HFF-Myc (cell line): ENCODE measurements at places on chromosomes 7 and 10.

GRCh38 chr10:119365773-119366599 is 158.6 kb downstream of the GRK5 start:
- DNase-seq, result no peak

DNA sequence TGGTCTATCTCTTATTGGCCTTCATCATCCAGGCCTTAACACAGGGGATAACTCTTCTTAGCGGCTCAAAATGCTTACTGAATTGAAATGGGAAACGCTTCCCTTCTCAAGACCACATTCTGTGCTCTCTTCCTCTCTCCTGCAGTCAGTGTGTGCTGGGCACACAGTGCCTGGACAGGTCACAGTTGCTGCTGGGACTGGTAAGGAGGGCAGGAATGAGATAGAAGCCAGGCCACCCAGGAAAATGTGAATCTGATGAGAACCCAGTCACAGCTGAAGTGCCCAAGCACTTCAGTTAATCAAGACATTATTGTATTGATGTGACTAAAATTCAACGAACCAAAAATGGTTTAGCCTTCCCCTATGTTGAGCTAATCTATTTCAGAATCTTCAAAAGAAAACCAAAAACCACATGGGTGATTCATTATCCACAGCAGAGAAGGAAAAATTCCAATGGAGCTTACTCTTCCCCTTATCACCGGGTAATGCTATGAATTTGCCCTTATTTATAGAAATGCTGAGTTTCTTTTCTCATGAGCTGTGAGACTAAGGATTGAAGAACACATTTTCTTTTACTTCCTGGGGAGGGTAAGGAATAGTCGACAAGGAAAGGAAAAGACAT is 41.2 kb upstream of the PLPP4 start:
- no peak for DNase-seq

DNA sequence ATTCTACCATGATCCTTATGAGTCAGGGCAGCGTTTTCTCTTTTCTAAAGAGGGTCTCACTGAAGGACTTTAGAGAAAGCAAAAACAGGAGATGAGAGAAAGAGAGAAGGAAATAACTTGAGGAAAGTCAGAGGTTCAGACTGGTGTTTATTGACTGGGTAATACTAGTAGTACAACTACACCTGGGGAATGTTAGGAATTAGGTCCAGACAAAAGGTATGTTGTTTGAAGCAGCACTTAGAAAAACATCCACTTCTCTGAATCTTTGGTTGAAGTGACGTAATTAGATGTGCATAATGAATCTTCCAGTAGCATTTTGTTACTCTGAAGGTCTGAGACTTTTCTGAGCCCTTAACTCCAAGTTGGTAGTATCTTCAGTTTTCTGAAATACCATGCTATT is 380.3 kb upstream of the LRGUK start:
- no peak for DNase-seq

- no peak for DNase-seq
Measured at GRCh38 chr10:33249659-33250345, 84.7 kb downstream of the NRP1 start.

- DNase-seq, result no peak
Measured at GRCh38 chr7:94666879-94667587, 11.1 kb upstream of the SGCE start.

GRCh38 chr7:45601094-45601493 is 26.9 kb downstream of the ADCY1 start:
- DNase-seq, result no peak

GRCh38 chr10:98628206-98628605 is 181.5 kb upstream of the HPS1 start:
- DNase-seq, result no peak

- DNase-seq, result no peak
Measured at GRCh38 chr10:76885816-76886215, 751.8 kb downstream of the KCNMA1 start.

- no peak for DNase-seq
Measured at GRCh38 chr10:74983383-74983782, 128.1 kb upstream of the SAMD8 start.

DNA sequence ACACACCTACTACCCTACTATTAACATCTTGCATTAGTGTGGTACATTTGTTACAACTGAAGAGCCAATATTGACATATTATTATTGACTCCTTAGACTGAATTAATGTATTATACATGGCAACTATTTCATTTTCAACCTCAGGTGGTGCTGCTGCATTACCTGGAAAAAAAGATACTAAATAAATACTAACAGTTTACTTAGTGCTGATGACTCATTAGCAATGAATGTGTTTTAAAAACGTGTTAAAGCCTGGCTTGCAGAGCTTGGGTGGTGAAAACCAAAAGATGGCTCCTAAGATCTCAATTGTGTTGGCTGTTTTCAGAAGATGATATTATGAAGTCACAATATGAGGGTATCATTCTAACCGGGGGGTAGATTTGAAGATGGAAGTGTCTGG is 34.8 kb downstream of the CFAP43 start:
- DNase-seq, result no peak

- peak; percentile 72 for DNase-seq
Measured at GRCh38 chr10:110446954-110447608, 50.6 kb upstream of the DUSP5 start.

- DNase-seq, result no peak
Measured at GRCh38 chr10:120711860-120712259, 139.3 kb upstream of the WDR11 start.

- DNase-seq, result peak; percentile 10
Measured at GRCh38 chr7:105141068-105141467, 127.1 kb downstream of the KMT2E start.

DNA sequence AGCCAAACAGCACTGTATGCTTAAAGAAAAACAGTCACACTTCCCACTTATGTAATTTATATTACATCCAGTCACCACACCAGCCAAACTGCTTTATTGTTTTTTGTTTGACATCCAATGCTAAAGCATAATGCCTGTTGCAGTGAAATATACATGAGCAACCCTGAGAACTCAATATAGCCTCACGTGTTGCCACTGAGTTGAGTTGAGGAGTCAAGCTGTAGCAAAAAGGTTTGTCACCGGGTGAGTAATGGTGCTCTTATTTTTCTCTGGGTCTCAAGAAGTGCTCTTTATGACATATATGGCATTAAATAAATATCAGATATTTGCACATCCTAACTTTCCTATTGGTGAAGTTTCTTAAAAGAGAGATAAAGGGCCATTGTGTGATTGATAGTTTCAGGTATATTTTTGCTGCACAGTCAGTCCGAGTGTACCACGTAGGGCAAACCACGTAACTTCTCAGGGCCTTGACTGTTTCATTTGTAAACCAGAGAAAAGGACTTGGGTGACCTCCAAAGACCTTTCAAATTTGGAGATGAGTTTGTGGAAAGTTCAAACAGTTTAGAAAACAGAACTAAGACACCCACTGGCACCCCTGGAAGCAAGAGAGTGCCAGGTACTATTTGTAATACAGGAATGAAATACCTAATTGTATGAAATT is 168.5 kb downstream of the CFTR start:
- no peak for DNase-seq

GRCh38 chr7:49763791-49764190 is 9.6 kb upstream of the VWC2 start:
- no peak for DNase-seq

DNA sequence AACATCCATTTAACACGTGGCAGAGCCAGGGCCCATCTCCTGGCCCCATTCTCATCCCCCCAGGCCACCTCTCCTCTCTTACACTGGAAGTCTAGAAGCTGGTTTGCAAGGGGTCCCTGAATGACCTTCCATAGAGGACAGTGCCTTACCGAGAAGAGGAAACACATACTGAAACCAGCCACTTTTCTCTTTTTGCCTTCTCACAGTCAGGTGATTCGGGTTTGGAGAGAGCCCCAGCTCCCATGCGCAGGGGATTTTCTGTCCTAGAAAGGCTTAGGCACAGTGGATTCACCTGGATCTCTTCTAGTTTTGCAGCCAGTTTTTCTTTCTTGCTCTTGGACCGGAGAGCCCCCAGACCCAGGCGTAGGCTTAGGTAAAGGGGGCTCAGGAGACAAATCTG is 334.1 kb upstream of the C7orf33 start:
- DNase-seq, result no peak

DNA sequence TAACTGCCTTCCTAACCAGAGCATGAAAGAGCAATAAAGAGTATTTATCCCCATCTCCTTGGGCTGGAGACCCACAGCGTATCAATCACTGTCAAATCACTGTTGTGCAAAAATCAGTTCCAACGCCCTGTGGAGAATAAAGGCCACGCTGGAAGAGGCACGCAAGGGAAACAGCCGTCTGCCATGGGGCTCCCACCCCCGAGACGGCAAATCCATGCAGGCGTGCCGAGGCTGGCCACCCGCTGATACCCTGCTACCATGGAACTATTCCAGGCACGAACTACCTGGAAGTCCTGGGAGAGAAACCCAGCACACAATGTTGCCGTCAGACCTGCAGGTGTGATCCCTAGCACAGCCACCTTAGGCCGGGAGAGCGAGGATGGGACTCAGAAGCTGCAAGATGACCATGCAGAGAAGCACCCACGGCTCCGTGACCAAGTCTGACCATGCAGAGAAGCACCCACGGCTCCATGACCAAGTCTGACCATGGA is 185.3 kb downstream of the DIP2C start:
- no peak for DNase-seq

DNA sequence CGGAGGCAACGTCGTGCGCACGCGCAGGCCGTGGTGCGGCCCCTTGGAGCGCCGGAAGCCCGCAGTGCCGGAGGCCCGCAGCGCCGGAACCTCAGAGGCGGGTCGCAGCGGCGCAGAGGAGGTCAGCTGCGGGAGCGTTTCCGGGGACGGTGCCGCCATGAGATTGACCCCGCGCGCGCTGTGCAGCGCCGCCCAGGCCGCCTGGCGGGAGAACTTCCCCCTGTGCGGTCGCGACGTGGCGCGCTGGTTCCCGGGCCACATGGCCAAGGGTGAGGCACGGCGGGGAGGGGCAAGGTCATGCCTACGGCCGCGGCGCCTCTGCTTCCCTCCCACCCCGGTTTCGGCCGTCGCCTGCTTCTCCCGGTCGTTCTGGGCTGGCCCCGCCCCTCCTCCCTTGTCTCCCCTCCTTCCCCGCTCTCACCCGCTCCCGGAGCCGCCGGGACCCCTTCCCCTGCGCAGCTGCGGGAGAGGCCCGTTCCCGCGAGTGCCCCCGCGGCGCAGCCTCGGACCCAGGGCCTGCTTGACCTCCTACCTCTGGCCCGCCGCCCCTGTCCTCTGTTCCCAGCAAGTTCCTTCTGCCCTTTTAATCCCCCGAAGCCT is at the start of gene MTG1:
MTG1 (plus strand) TSS at position 94 of the 600 bp plus-strand sequence; CDS start at position 158, 64 bp downstream.
- DNase-seq, result peak; percentile 63

- DNase-seq, result no peak
Measured at GRCh38 chr10:130557181-130557845, 421.1 kb downstream of the GLRX3 start.

DNA sequence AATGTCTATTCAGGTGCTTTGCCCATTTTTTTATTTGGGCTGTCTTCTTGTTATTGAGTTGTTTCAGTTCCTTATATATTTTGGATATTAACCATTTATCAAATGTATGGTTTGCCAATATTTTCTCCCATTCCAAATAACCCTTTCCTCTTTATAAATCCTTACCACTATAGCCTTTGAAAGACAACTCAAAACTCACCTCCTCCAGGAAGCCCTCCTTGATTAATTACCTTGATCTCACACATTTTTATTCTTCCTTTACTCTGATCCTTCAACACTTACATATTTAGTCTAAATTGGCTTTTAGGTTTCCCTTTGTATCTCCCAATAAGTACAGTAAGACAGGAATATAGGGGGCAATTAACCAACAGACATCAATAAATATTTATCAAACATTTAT is 42.9 kb downstream of the NRCAM start:
- no peak for DNase-seq

GRCh38 chr7:118312966-118313365 is 88.5 kb downstream of the ANKRD7 start:
- DNase-seq, result no peak

DNA sequence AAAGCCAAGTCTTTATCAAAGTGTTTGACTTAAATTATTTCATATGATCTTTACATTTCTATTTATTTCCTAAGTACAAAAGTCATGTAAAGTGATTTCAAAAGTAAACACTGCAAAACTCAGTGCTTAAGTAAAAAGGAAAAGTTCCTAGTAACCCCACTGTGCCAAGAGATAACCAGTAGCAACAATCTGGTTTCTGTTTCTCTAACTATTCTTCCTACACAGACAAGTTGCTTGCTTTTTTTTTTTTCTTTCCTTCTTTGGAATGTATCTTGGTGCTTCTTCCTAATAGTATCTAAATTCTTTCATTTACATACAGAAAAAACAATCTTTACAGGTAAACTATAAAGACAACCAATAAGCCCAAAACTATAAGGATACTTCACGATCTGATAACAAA is 3.1 kb downstream of the JCAD start:
- DNase-seq, result no peak

DNA sequence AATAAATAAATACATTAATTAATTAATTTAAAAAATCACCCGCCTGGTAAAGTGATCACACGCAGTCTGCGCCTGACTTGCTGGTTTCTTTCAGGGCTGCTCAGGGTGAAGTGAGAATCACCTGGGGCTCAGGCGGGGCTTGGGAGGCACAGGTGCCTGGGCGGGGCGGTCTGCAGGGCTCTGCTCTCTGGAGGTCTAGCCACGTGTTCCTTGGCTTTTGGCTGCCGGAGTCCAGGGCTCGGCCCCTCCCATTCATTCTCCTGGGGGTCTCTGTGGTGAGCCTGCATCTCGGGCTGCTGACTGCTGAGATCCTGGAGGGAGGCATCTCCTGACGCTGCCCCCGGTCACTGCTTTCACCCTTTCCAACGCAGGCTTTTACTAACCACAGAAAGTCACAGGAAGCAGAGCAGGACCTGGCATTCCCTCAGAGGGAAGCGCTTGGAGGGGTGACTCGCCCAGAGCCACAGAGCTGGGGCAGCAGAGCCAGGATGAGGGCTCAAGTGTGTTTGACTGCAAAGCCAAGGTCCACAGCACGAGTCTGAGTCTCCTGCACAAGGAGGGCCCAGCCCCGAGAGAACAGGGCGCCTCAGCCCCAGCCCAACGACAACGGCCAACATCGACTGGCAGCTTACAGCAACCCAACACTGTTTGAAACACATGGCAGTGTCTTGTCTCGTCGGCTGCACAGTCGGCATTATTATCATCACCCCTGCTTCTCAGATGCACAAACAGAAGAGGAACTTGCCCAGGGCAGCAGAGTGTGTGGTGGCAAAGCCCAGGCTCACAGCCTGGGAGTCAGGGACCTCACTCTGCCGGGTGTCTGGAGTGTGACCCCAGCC is 22.4 kb upstream of the MNX1 start:
- DNase-seq, result no peak

DNA sequence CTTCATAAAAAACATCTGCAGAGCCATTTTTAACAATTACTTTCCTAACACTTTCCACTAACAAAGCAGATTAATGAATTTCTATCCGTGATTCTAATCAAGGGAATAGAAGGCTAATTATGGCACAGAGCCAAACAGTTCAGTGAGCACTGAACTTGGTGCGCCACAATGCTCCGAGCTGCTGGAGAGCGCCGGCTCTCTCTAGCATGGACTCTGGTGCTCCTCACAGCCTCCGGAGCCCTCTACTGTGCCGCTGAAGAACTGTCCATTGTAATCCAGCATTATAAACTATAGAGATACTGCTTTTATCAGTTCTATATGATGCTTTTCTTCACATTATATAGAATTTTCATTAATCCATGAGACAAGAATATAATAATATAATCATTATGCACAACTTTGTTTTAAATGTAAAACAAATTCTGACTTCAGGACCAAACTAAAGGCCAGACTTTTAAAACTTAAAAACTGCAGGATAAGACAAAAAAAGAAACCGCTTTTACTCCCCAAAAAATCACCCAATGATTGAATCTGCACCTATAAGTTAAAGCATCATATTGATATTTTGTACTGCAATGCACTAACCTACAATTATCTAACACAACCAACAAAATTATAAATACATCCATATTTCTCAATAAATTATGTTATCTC is 123.6 kb downstream of the RNF32 start:
- DNase-seq, result peak; percentile 36
